Activated CD8-positive, alpha-beta T cell treated with anti-CD3 and anti-CD28 coated beads, Interleukin-2, amount 10 ng/mL, durations not matched to agents 7 days and 5 days (primary cell): ENCODE measurements at places on chromosomes 6 and 20. TPM values are rescaled to one million over a fixed set of nuclear protein-coding genes. Genes with fewer than 3 reads are reported as not detected.

HRH3 gene
- not detected for total RNA-seq

DACT2 gene
- not detected for total RNA-seq

DEFB132 gene
- total RNA-seq = not detected

HAO1 gene
- total RNA-seq = not detected

DNA sequence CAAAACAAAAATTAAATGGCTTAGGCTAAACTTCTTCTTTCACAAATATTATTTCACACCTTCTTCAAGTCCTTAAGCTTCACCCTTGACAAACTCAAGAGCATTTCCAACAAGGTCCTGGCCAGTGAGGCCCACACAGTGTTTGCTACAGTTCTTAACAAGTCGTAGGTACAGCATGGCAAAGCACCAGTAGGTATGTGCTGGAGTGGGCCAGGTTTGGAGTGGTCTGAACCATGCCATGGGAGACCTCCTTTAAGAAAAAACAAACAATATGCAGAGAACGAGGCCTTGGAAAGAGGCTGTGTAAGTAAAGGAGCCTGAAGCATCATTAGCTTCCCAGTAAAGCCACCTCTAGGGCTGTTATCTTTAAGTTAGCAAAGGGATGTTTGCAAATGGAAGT lies 154.3 kb upstream of the SNX9 start:
- H3K36me3 ChIP-seq = no peaks in the 10 kb centered on the region
- H3K4me3 ChIP-seq = no peak overlapping the region
- no peak overlapping the region for H3K27ac ChIP-seq
- peaks cover 6% of the 10 kb centered on the region for H3K27me3 ChIP-seq
- DNase-seq = no peak

DNA sequence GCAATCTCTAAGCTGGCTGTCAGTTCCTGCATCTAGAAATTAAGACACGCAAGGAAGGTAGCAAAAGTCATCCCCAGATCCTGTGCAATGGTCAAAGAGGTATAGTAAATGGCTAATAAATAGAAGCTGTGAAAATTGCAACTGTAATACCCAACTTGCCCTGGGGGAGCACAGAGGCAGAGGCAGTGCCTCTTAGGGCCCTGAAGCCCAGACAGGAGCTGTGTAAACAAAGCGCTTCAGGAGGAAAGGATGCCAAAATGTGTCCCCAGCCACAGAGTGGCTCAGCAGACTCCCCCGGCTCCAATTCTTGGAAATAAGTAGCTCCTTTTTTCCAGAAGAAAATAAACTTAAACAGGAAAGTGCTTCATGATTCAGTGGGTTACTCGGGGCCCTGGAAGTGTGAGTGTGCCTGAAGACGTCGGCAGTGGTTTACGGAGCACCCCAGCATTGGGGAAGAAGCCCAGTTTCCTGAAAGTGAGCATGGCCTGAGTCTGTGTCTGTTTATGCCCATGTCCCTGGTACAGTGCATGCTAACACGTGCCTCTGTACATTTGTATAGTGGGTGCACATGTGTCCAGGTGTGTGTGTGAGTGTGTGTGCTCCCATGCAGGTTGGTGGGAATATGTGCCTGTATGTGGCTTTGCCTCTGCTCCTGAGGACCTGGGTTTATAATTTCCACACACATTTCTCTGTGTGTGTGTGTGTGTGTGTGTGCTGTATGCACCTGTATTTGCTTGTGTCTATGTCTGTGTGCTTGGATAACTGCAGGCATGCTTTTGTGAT lies 246.7 kb downstream of the MAFB start:
- no peaks in the 10 kb centered on the region for H3K4me1 ChIP-seq
- H3K27me3 ChIP-seq = no peaks in the 10 kb centered on the region
- H3K36me3 ChIP-seq = no peaks in the 10 kb centered on the region

GNMT gene
- total RNA-seq = 1.2 TPM

- DNase-seq = no peak
- no peak overlapping the region for H3K4me3 ChIP-seq
- H3K4me1 ChIP-seq = no peaks in the 10 kb centered on the region
- no peak overlapping the region for H3K27ac ChIP-seq
Measured at GRCh38 chr6:50993941-50994720, 175.5 kb downstream of the TFAP2B start.

RIPOR2 gene
- 156 TPM for total RNA-seq

GRCh38 chr6:12504325-12504966 lies 212.1 kb upstream of the PHACTR1 start:
- peaks cover 2% of the 10 kb centered on the region for H3K27me3 ChIP-seq
- no peaks in the 10 kb centered on the region for H3K4me1 ChIP-seq
- no peak overlapping the region for H3K27ac ChIP-seq
- peak; percentile 21 for DNase-seq

DNA sequence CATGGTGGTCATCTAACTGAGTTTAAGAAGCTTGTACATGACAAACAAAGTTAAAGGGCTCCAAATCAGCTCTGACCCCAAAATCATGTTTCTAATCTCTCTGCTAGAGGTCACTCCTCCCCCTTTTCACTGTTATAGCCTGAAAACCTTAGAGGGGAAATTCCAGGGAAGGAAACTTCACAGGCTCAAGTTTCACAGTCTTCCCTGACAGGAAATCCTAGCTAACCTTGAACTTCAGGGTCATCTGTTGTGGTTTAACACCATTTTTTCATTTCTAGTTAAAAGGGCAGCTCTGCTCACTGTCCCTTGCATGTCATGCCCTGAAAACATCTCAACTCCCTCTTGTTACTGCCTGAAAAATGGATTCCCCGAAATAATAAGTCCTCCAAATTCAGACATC lies 104.4 kb upstream of the BMP2 start:
- H3K27ac ChIP-seq = no peak overlapping the region
- no peaks in the 10 kb centered on the region for H3K4me1 ChIP-seq
- H3K27me3 ChIP-seq = no peaks in the 10 kb centered on the region
- no peak overlapping the region for H3K4me3 ChIP-seq
- H3K36me3 ChIP-seq = no peaks in the 10 kb centered on the region

GRCh38 chr20:8423482-8423881 lies 291.4 kb downstream of the PLCB1 start:
- no peaks in the 10 kb centered on the region for H3K36me3 ChIP-seq
- no peak overlapping the region for H3K4me3 ChIP-seq
- H3K4me1 ChIP-seq = peaks cover under 1% of the 10 kb centered on the region
- no peak for DNase-seq
- no peak overlapping the region for H3K27ac ChIP-seq

DNA sequence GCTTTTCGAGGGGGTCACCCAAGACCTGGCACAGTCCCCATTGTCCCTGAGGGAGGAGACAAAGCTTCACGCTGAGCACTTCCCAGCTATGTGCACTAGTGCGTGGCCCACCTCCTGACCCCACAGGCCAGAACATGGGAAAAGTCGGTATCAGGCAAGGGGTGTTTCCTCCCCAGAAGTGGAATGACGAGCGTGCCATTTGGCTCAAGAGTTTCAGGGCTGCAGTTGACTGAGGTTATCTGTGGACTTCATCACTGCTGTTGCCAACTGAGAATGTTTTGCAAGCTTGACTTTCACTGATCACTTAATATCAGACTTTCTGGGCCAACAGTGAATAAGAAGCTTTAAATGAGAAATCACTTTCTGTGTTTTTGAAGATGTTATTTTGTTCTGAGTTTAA lies 137.0 kb upstream of the AFDN start:
- H3K4me1 ChIP-seq = no peaks in the 10 kb centered on the region
- DNase-seq = no peak
- H3K27ac ChIP-seq = no peak overlapping the region
- no peak overlapping the region for H3K4me3 ChIP-seq
- no peaks in the 10 kb centered on the region for H3K36me3 ChIP-seq
- H3K27me3 ChIP-seq = peaks cover 43% of the 10 kb centered on the region

DNA sequence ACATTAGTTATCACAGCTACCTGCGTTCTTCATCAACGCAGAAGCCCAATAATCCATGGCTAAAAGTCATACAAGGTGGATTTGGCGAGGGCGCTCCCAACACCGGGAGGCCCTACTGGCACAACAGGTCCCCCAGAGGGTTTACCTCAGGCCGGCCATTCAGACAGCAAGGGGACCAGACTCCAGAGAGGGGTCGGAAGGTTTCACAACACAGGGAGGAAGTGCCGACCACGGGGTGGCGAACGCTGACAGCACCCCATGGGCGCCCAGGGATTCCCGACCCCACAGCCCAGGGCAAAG lies 1515.9 kb upstream of the DEFB115 start:
- H3K4me1 ChIP-seq = peaks cover 2% of the 10 kb centered on the region
- H3K27me3 ChIP-seq = no peaks in the 10 kb centered on the region
- no peak overlapping the region for H3K27ac ChIP-seq
- no peak for DNase-seq

ZNFX1 gene
- total RNA-seq = 52.7 TPM

WFDC10B gene
- total RNA-seq = not detected

- H3K27ac ChIP-seq = no peak overlapping the region
- no peak for DNase-seq
- peaks cover 17% of the 10 kb centered on the region for H3K36me3 ChIP-seq
- peaks cover 68% of the 10 kb centered on the region for H3K4me1 ChIP-seq
Measured at GRCh38 chr6:139129284-139129683, 5.6 kb upstream of the HECA start.

GRCh38 chr6:938271-938905 lies 245.4 kb upstream of the EXOC2 start:
- peaks cover 6% of the 10 kb centered on the region for H3K27me3 ChIP-seq
- no peaks in the 10 kb centered on the region for H3K4me1 ChIP-seq
- H3K4me3 ChIP-seq = no peak overlapping the region
- H3K36me3 ChIP-seq = no peaks in the 10 kb centered on the region
- H3K27ac ChIP-seq = no peak overlapping the region

GRCh38 chr20:47929368-47930115 lies 144.3 kb upstream of the SULF2 start:
- H3K27me3 ChIP-seq = peaks cover 3% of the 10 kb centered on the region
- H3K27ac ChIP-seq = no peak overlapping the region
- no peak for DNase-seq
- no peak overlapping the region for H3K4me3 ChIP-seq

GRCh38 chr6:137871291-137871690 lies 4.2 kb downstream of the TNFAIP3 start:
- H3K4me1 ChIP-seq = peaks cover 83% of the 10 kb centered on the region
- H3K27me3 ChIP-seq = no peaks in the 10 kb centered on the region
- peak overlapping the region; percentile 94 for H3K4me3 ChIP-seq
- H3K27ac ChIP-seq = peak overlapping the region; percentile 87
- peaks cover 68% of the 10 kb centered on the region for H3K36me3 ChIP-seq

IL20RA gene
- not detected for total RNA-seq

DNA sequence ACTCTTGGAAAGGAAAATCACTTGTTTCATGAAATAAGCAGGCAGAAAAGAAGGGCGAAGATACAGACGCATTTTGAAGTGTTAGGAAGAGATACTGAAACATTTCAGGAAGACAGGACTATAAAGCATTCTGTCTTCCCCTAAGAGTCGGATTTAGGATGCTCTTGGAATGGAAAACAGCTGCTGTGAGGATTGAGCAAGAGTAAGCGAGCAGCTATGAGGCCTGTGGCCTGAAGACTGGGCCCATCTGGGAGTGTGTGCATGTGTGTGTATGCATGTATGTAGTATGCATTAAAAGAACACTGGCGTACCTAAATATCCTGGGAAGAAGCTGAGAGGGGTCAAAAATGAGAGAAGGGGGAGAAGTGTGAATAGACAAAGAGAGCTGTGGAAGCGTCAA lies 83.6 kb downstream of the SIM1 start:
- no peaks in the 10 kb centered on the region for H3K4me1 ChIP-seq
- H3K4me3 ChIP-seq = no peak overlapping the region
- H3K27me3 ChIP-seq = no peaks in the 10 kb centered on the region
- H3K36me3 ChIP-seq = no peaks in the 10 kb centered on the region
- DNase-seq = no peak

GRCh38 chr6:170066679-170067078 lies 224.2 kb downstream of the DLL1 start:
- H3K27ac ChIP-seq = no peak overlapping the region
- H3K27me3 ChIP-seq = peaks cover 18% of the 10 kb centered on the region
- H3K4me1 ChIP-seq = no peaks in the 10 kb centered on the region
- DNase-seq = no peak
- H3K36me3 ChIP-seq = no peaks in the 10 kb centered on the region
- no peak overlapping the region for H3K4me3 ChIP-seq

DNA sequence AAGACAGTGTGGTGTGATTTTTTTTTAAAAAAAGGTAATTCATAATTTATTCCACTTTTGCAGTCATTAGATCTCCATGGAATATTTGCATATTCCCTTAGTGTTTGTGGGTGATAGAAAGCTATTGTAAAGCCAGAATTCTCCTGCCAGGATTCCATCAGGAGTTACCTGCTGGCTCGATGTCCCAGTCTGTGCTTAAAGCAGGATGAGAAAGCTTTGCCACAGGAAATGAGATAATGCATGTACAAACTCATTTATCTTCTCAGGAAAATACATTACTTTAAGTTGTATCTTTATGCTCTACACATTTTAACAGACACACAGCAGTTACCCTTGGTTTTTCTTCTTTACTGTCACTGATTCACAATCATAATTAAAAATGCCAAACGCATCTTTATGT lies 553.0 kb downstream of the CD109 start:
- DNase-seq = no peak
- no peak overlapping the region for H3K27ac ChIP-seq
- H3K27me3 ChIP-seq = no peaks in the 10 kb centered on the region
- H3K4me1 ChIP-seq = no peaks in the 10 kb centered on the region
- no peak overlapping the region for H3K4me3 ChIP-seq

- H3K4me3 ChIP-seq = no peak overlapping the region
- no peaks in the 10 kb centered on the region for H3K36me3 ChIP-seq
- H3K27me3 ChIP-seq = no peaks in the 10 kb centered on the region
- DNase-seq = no peak
- H3K4me1 ChIP-seq = peaks cover 15% of the 10 kb centered on the region
- no peak overlapping the region for H3K27ac ChIP-seq
Measured at GRCh38 chr20:24862606-24863005, 86.5 kb upstream of the CST7 start.

- no peak for DNase-seq
- no peaks in the 10 kb centered on the region for H3K36me3 ChIP-seq
- no peak overlapping the region for H3K4me3 ChIP-seq
- H3K4me1 ChIP-seq = no peaks in the 10 kb centered on the region
- no peaks in the 10 kb centered on the region for H3K27me3 ChIP-seq
- no peak overlapping the region for H3K27ac ChIP-seq
Measured at GRCh38 chr6:163867518-163868292, 453.2 kb downstream of the QKI start.

RBCK1 gene
- 149 TPM for total RNA-seq

COX4I2 gene
- not detected for total RNA-seq

GRCh38 chr20:21702553-21703470 lies 2.7 kb upstream of the PAX1 start:
- DNase-seq = peak; percentile 42
- H3K4me3 ChIP-seq = no peak overlapping the region
- no peak overlapping the region for H3K27ac ChIP-seq
- peaks cover 87% of the 10 kb centered on the region for H3K27me3 ChIP-seq
- H3K4me1 ChIP-seq = no peaks in the 10 kb centered on the region
- peaks cover 5% of the 10 kb centered on the region for H3K36me3 ChIP-seq

GRCh38 chr6:98044791-98045470 lies 761.9 kb upstream of the MMS22L start:
- no peaks in the 10 kb centered on the region for H3K36me3 ChIP-seq
- H3K4me1 ChIP-seq = no peaks in the 10 kb centered on the region
- H3K4me3 ChIP-seq = no peak overlapping the region
- H3K27ac ChIP-seq = no peak overlapping the region
- no peak for DNase-seq

QRSL1 gene
- 14.2 TPM for total RNA-seq

GRCh38 chr6:38518511-38519304 lies 121.0 kb downstream of the BTBD9 start:
- no peaks in the 10 kb centered on the region for H3K36me3 ChIP-seq
- peaks cover 13% of the 10 kb centered on the region for H3K4me1 ChIP-seq
- H3K4me3 ChIP-seq = no peak overlapping the region
- no peak overlapping the region for H3K27ac ChIP-seq
- no peaks in the 10 kb centered on the region for H3K27me3 ChIP-seq
